Activated naive CD4-positive, alpha-beta T cell treated with Interleukin-2 at 50 U/mL for 16 hours (primary cell): ENCODE measurements at places on chromosomes 4 and X.

DNA sequence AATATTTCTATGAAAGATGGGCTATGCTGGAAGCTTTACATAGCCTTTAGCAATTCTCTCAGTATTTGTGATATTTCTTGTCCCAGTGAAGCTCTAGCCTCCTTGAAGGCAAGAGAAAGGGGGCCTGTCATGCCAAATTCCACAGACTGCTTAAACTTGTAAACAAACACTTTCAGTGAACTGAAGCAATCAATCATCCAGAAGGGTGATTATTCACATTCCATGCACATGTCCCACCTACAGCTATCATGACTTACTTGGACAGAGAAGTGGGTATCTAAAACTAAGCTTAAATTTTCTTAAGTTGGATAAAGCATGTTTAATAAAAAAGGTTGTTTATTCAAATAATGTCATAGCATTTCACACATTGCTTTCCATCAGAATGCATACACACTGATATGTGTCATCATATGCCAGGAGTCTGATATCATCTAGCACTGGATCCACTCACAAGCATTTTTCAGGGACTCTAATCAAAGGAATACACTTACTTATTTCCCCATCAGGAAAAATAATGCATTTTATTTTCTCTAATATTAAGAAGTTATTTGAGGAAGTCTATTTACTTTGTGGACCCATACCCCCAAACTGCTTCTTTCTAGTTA, 1.2 kb upstream of the FSTL5 start:
- DNase-seq = no peak

DNA sequence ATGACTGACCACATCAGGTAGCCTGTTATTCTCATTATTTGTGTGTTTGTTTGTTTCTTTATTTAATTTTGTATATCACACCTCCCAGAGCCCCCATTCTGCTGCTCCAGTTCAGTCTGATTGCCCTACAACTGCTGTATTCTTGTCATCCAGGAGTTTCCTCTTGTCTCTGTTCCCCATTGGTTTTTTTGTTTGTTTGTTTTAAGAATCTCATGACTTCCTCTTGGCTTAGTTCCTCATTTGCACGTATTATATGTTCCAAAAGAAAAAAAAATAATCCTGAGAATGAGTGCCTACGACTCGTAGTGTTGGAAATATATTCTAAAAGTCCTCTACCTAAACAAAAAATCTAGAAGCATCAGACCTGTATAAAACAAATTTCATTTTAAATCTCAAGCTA, 142.3 kb upstream of the SLIT2 start:
- no peak for DNase-seq

DNA sequence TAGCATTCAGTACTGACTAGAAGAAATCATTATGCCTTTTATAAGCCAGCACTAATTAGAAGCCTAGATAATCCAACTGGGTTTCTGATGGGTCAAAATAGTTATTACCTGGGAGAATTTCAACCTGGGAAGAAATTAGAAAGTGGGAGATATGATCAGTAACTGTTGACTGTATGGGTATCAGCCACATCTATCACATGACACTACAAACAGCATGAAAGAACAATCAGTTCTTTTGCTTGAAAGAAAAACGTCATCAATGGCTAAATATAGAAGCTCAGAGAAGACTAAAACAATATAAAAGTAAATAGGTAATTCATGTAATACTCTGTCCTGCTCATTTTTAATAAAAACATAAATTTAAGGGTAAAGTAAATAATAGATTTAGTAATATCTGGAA, 145.1 kb downstream of the CAMK2D start:
- no peak for DNase-seq

GRCh38 chrX:20499763-20500162, 233.1 kb upstream of the RPS6KA3 start:
- DNase-seq = no peak

DNA sequence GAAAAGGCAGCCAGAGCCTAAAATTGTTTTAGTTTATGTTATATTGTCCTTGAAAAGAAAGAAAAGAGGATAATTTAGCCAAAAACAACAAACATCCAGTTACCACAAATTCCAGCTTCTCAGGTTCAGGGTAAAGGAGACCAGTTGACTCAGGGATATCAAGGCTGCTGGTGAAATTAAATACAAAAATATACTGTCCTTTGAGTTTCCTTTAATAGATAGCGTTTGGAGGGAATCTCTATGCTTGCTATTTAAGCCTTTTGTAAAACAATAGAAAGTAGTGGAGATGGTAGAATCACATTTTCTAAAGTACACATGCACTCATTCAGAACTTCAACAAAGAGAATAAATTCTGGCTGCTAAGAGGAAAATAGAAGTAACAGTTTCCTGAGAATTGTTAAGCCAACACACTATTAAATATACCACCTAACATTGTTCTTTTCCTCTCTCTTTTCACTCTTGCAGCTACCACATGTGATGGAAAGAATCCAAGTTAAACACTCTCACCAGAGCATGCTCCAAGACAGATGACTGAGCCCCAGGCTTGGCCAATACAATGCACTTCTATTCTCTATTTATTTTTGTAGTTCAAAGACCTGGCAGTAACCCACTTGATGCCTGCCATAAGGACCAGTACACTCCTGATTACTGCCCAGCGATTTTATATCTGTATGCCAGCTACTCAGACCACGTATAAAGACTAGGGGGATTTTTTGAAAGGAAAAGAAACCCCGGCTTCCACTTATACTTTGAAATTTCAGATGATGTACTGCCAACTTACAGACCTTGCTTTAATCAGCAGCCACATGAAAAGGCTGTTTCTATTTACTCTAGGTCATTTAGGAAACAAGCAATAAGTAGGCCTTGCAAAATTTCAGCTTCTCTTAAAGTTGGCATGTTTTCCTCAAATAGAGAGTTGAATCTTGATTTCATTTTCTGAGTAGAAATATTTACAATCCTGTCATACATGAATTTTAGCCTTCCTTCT, 756.9 kb downstream of the FAT4 start:
- no peak for DNase-seq

DNA sequence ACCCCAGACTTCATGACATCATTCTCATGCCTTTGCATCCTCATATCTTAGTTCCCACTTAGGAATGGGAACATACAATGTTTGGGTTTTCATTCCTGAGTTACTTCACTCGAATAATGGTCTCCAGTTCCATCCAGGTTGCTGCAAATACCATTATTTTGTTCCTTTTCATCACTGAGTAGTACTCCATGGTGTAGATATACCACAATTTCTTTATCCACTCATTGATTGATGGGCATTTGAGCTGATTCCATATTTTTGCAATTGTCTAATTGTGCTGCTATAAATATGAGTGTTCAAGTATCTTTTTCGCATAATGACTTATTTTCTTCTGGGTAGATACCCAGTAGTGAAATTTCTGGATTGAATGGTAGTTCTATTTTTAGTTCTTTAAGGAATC, 1026.8 kb downstream of the STPG2 start:
- DNase-seq = no peak

DNA sequence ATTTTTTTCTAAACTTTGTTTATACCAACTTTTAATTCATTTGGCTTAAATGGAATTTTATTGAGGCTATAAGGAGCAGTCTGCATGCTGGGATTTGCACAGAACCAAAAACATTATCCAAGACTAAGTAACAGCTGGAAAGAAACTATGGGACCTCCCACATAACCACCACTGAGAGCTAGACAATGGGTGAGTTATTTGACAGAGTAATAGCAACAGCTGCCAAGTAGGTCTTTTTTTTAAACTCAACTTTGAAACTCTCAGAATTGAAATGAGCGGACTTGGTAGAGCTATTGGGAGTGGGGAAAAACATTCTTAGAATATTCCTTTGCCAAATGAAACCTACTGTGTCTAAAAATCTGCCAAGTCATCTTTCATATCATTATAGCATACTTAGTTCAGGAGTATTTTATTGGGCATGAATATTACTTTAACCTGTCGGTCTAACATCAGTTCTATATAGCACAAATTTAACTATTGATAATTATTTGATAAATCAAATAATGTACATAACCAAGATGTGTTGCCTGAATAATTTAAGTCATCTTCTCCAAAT, 1428.0 kb downstream of the PCDH7 start:
- no peak for DNase-seq

GRCh38 chr4:116531870-116532269, 553.5 kb downstream of the TRAM1L1 start:
- no peak for DNase-seq

- DNase-seq = no peak
Observed at GRCh38 chr4:89140168-89140759, 28.9 kb downstream of the TIGD2 start.

DNA sequence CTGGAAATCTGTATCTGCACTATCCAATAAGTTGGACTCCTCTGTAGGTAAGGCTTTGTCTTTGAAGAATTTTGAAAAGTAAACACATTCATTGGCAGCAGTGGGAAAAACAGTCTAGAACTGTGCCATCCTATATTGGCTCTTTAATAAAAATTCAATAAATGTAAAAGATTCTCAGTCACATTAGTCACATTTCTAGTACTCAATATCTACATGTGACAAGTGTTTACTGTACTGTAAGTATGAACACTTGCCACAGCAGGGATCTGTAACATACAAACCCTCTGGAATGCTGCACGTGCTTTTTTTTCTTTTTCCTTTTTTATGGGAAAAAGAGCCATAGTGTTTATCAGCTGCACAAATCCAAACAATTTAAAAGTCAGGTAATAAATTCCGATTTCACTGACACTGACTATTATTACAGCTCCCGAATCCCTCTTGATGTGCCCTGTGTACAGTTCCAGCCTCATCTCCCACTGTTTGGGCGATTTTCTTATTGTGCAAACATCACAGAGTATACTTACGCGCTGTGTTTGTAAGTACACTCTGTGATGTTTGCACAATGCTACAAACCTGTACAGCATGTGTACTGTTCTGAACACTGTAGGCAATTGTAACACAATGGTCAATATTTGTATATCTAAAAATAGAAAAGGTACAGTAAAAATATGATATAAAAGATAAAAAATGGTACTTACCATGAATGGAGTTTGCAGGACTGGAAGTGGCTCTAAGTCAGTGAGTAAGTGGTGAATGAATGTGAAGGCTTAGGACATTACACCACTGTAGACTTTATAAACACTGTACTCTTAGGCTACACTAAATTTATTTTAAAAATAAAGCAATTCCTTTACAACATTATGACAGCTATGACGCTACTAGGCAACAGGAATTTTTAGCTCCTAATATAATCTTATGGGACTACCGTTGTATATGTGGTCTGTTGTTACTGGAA, 8.7 kb downstream of the PYURF start:
- DNase-seq = no peak

GRCh38 chrX:38327775-38328081, 419 bp upstream of the RPGR start:
- DNase-seq = no peak

DNA sequence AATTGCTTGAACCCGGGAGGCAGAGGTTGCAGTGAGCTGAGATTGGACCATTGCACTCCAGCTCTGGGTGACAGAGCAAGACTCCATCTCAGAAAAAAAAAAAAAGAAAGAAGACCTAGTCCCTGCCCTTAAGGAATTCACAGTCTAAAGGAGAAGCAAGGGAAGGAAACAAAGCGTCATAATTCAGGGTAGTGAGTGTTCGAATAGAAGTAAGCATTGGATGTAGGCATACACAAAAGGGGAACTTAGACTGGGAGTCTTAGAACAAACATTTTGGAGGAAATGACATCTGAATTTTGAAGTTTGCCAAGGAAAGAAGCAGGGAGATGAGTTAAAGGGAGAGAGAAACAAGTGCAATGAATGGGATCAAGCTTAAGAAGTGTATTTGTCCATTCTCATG, 32.4 kb downstream of the PPM1K start:
- no peak for DNase-seq

GRCh38 chrX:131828482-131828881, 194.6 kb upstream of the STK26 start:
- DNase-seq = no peak

DNA sequence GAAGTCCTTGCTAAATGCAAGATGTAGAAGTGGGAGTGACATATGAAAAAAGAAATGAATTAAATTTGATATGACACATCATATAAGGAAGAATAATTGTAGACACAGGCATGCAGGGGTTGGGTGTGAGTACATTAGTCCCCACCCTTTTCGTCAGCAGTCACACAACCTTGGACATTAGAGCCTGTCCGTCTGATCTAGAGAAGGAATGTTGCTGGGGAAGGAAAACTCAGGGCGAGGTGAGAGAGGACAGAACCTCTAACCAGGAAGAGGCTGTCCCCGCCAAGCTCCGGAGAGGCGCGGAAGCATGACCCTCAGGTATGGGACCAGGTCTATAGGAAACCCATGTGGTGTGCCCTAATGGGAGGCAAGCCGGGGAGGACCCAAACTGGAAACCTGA, 102.1 kb downstream of the RELL1 start:
- DNase-seq = no peak

- no peak for DNase-seq
Observed at GRCh38 chr4:61783050-61783449, 582.9 kb downstream of the ADGRL3 start.

- DNase-seq = no peak
Observed at GRCh38 chrX:97524997-97525396, 641.3 kb downstream of the RPA4 start.

DNA sequence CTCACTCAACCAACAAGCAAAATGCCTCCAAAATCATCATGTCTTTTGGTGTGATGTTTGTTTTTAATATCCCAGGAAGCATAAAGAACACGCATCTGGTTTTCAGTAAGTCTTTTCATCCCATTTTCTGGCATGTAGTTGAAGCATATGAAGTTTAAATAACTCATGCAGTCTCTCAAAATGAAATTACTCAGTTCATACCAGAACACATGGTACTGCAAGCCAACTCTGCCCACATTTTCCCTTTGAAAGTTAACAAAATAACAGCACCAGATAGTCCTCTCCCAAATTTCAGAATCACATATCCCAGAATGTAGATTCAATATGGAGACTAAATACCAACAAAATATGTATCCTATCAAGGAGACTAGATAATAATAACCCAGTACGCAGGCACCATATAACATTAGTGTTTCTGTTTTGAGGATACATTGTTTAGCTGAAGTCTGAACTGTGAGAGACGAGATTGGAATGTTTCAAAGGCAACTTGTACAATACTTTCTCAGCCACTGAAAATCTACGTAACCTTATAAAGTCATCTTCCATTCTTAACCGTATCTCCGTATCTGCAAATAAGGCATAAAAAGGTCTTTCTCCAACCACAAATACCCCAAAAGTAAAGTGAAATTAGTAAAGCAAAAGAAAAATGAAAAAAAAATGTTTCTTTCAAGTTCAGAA, 23.1 kb downstream of the CORIN start:
- DNase-seq = no peak

- DNase-seq = no peak
Observed at GRCh38 chrX:133214301-133214700, 3.9 kb downstream of the TFDP3 start.

GRCh38 chr4:7189475-7190277, 2.7 kb upstream of the SORCS2 start:
- no peak for DNase-seq

DNA sequence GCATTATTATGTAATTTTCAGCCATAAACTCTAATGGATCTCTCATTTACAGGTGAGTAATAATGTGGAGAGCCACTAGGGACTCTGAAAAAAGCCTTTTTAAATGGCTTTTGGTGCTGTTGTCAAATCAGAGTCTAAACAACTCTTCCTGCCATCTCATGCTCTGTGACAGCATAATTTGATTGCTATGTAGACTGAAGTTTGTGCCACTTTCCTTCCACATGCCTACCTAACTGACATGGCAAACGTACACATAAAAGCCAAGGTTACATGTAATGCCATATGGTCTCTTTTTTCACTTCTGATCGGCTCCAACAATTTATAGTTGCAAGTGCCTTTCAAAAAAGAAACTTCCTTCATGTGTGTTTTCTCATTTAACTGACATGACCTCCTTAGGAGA, 94.3 kb downstream of the SH2D1A start:
- DNase-seq = no peak

GRCh38 chrX:139194571-139195280, 335.8 kb upstream of the F9 start:
- DNase-seq = no peak

- no peak for DNase-seq
Observed at GRCh38 chr4:180059216-180059881, 2183.9 kb upstream of the TENM3 start.
